CD4-positive, alpha-beta T cell treated with Interleukin-17A for 1 hour (primary cell): ENCODE measurements at places on chromosomes 11 and 22.

GRCh38 chr11:41177791-41178190 lies 281.7 kb downstream of the LRRC4C start:
- DNase-seq, result no peak

GRCh38 chr11:92376146-92376599 lies 151.6 kb downstream of the FAT3 start:
- DNase-seq, result no peak

GRCh38 chr11:36763187-36763586 lies 165.2 kb upstream of the RAG2 start:
- no peak for DNase-seq

- DNase-seq, result no peak
Observed at GRCh38 chr22:19745155-19746101, 15.2 kb upstream of the TBX1 start.

GRCh38 chr11:43278193-43278956 lies 33.4 kb upstream of the API5 start:
- DNase-seq, result no peak

DNA sequence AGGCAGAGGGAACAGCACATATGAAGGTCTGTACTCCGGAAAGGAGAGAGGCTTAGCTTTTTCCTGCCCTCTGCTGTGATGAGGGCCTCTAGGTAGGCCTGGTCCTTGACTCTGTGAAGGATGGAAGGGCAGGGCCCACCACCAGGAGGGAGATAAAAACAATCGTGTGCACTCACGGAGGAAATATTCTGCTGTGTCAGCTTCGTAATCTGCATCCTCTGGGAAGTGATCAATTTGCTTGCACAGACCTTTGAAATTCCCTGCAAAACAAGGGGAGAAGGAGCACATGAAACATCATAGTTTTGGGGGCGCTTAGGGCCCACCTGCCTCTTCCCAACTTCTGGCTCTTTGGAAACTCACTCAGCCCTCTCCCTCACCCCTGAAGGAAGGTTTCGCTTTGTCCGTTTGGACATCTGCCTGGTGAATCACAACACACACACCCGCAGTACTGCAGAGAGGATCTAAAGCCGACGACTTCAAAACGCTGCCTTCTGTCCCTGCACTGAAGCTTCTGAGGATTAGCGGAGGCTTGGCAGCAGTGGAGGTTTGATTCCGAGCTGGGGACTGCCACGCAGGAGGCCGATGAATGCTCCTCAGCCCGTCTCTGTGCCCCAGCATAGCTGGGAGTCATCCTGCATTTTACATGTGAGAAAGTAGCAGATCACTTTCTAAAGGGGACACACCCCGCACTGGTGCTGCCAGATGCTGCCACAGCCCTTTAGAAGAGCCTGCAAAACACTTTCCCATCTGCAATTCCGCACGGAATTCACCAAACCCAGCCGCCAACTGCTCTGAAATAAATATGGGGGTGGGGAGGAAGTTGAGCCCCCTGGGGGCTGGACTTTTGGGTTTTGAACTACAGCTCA lies 58.6 kb upstream of the EIF3D start:
- DNase-seq, result no peak

GRCh38 chr11:45345491-45345890 lies 59.4 kb upstream of the SYT13 start:
- DNase-seq, result no peak

DNA sequence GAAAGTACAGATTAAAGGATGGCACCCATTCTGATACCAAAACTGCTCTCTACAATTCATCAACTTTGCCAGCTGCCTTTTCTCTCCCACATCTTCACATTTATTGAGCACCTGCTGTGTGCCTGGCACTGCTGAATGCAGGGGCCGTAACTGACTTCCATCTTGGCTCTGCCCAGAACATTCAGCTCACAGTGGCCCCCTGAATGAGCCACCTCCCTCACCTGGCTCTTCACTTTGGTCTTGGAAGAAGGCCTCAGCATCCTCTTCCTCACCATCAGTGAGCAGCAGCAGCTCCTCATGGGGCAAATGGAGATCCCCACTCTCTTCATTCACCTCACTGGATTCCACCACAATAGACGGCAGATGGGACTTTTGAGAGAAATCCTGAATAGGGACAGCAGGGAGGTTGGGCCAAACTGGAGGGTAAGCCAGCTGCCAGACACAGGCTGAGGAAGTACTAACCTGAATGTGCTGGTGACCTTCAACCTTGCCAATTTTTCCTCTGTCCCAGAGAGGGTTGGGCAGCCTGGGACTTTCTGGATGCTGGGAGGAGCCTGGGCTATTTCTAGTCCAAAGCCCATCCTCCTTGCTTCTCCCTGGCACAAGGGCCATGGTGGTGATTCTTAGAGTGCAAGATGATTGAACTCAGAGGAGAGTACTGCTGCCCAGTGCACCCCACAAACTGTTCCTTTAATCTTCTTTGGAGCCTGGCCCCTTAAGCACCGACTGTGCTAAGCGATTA lies 1.9 kb upstream of the UQCC3 start:
- no peak for DNase-seq

GRCh38 chr11:132300283-132300682 lies 929.9 kb downstream of the NTM start:
- no peak for DNase-seq

DNA sequence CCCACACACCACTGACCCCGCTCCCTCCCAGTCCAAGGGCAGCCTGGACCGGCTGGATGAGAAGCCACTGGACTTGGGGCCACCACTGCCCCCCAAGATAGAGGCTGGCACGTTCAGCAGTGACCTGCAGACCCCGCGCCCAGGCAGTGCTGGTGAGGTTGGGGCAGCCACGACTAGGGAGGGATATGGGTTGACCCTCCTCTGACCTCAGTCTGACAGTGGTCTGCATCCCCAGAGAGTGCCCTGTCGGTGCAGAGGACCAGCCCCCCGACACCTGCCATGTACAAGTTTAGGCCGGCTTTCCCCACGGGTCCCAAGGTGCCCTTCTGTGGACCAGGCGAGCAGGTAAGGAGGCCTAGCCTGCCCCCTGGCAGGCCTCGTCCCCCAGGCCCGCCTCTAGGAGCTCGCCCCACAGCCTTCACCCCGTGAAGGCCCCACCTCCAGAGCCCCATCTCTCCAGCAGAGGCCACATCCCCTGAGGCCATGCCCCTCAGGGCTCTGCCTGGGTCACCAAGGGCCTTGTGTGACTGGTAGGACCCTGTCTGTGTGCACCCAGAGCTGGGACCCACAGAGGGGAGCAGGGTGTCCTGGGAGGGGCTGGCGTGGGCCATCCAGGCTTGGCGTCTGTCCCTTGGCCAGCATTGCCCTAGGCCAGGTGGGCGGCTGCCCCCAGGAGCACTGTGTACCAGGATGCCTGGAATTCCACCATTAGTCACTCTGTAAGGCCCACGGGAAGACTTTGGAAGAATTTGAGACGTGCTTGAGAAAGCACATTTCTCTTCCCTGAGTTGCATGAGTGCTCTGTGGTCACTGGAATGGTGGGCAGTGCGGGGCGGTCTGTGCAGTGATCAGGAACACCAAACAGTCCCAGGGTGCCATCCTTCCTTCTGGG lies 9.4 kb downstream of the CCDC188 start:
- DNase-seq, result no peak

GRCh38 chr11:73597336-73597955 lies 466 bp downstream of the FAM168A start:
- DNase-seq, result no peak

DNA sequence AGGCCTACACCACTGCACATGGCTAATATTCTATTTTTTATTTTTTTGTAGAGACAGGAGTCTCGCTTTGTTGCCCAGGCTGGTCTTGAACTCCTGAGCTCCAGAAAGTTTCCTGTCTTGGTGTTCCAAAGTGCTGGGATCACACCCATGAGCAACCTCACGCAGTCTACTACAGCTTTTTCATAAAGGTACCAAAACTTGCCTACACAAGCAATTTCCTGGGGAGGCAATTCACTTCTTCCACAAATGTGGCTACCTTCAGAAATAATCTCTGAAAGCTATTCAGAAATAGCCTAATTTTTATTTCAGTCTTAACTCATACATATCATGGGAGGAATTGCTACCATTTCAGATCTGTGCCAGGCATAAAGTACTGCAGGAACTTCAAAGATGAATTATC lies 11.4 kb downstream of the SLC35F2 start:
- DNase-seq, result no peak

DNA sequence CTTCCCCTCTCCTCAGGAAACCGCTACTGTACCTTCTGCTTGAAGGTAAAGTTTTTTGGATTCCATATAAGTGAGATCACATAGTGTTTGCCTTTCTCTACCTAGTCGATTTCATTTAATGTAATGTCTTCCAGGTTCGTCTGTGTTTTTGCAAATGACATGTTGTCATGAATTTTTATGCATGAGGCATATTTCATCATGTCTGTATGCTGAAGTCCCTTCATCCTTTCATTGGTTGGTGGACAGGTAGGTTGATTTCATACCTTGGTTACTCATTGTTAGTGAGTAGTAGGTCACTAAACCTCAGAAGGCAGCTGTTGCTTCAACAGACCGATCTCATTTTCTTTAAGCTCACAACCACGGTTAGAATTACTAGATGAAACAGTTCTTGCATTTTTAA lies 60.3 kb downstream of the LRRC74B start:
- no peak for DNase-seq

DNA sequence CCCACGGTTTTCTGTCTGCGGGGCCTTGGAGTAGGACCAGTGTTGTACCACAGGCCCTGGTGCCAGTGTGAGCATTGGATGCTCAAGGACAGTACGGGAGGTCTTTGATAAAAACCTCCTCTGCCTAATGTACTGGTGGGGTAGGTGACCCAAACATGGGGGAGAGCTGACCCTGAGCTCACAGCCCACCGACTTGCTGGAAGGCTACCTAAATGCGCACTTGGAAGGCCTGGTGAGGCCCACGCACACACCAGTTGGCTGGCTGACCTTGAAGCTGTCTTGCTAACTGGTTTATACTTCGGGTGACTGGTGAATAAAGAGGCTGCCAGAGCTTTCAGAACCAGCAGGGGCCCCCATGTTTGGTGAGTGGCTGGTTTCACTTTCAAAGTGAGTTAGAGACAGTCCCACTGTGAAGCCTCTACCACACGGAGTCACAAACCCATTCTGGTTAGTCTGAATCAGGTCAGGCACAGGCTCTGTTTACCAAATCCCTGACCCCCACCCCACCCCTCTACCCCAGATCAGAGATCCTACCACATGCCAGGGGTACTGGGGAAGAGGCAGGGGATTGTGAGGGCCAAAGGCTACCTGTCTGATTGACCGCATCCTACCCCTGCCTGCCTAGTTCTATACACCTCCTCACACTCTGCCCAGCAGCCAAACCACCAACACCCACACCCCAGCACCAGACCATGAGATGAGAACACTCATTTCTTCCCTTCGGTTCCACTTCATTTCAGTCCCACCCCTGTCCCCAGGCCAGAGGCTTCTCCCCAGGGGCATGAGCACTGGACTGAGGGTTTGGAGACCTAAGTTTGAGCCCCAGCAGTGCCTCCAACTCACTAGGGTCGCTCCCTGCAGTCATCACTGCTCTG lies 12.7 kb upstream of the IL2RB start:
- peak; percentile 84 for DNase-seq

DNA sequence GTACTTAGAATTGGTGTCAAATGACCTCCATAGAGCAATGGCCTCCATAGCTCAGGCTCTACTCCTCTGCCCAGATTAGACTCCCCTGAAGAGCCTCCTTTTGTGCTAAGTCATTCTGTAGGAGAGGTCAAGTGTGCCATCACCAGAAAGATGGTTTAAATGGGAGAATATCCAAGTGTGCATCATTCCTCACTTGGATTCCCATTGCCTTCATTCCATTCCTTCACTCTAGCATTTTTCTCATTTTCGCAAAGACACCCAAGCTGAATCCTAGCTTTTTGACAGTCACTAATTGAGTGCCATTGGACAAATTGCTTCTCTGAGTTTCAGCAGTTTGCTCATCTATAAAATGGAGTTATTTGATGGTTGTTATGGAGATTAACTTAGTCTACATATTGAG lies 16.9 kb downstream of the CLMP start:
- DNase-seq, result no peak

DNA sequence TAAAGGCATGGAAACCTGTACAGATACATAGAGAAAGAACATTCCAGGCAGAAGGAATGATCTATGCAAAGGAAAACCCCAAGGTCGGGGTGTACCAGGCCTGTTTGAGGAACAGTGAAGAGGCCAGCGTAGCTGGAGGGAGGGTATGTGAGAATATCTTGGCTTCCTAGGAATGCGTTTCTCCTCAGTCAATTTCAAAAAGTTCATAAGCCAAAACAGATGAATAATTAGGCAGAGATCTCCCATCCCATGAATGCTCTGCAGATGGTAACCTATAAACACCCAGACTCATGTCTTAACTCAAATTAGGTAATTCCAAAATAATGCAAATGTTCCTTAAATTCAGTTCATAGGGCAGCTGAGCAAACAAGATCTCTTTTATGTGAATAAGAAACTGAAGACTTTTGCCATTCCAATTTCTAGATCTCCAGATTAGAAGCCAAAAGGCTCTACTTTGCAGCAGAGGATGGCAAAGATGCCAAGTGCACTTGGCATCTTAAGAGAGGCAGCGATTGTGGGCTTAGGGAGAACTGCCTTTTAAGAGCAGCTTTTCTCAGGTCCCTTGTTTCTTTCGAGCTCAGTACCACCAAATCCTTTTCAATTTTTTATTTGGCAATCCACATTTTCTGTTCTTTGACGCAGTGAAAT lies 13.2 kb downstream of the FAM118B start:
- DNase-seq, result no peak

- DNase-seq, result no peak
Observed at GRCh38 chr11:108645970-108646369, 18.9 kb upstream of the DDX10 start.

- no peak for DNase-seq
Observed at GRCh38 chr22:35220221-35220620, 37.1 kb upstream of the HMGXB4 start.

DNA sequence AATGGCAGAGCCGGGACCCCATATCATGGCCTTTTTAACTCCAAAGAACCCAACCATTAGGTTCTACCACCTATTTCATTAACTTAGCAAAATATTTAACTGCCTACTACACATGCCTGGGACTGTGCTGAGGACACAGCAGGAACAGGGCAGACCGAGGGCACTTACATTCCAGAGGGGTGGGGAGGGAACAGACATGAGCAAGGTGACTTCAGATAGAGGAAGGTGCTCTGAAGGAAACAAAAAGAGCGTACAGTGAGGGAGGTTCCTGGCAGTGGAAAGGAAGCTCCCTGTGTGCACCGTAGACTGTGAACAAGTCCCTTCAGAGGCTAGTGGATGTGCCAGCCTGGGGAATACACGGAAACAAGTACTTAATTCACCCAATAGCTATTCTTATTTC lies 82.8 kb downstream of the NAT10 start:
- DNase-seq, result no peak

GRCh38 chr11:73287400-73288101 lies 15.4 kb downstream of the P2RY6 start:
- no peak for DNase-seq

- no peak for DNase-seq
Observed at GRCh38 chr11:16612566-16613261, 125.7 kb upstream of the C11orf58 start.

- DNase-seq, result peak; percentile 54
Observed at GRCh38 chr22:28019881-28020861, 101.1 kb upstream of the PITPNB start.

- no peak for DNase-seq
Observed at GRCh38 chr11:61152816-61153592, 8.2 kb downstream of the VPS37C start.

- no peak for DNase-seq
Observed at GRCh38 chr11:5548440-5548839, at the start of gene OR52H1. Gene OR52H1 (minus strand): TSS chr11:5548540. CDS start chr11:5545505, 3,035 bp downstream.
